T47D (cell line): ENCODE measurements at places on chromosomes 6 and 20.

- DNase-seq = no peak
Observed at GRCh38 chr6:19705606-19706005, 131.6 kb upstream of the ID4 start.

DNA sequence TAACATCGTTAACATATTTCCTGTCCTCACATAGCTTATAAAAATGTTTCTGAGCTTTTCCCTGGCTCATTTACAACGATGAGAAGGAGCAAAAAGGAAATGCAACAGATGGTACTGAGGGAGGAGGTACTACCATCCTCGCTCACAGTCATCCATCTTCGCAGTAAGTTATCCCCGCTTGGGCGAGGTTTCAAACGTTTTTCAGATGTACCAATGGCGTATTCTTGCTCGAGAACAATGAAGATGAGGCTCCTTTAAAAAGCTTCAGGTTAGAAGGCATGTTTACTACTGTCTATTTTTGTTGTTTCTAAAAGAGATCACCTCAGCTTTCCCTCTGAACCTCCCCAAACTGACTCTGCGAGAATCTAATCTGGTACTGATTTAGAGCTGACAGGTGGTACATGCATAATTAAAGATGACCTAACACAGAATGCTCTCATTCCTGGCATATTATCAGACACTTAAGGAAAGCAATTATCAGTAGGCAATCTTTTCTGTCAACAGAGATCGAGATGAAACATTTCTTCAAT lies 178.7 kb downstream of the GJA10 start:
- no peak for DNase-seq

GRCh38 chr6:118864341-118865099 lies 29.4 kb upstream of the ASF1A start:
- peak; percentile 36 for DNase-seq

DNA sequence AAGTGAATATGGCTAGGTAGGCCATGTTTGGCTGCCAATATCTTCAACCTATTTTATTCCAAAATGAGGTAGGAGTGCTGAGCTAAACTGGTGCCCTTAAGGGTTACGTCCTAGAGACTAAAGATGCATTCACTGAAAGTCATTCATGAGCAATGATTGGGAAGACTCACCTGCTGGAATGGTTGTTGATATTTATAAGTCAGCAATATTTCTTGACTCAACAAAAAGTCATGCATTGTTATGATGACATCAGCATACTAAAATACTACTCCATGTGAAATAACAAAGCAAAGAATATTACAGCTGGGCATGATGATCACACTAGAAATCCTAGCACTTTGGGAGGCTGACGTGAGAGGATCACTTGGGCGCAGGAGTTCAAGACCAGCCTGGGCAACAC lies 17.6 kb upstream of the NUP153 start:
- no peak for DNase-seq

DNA sequence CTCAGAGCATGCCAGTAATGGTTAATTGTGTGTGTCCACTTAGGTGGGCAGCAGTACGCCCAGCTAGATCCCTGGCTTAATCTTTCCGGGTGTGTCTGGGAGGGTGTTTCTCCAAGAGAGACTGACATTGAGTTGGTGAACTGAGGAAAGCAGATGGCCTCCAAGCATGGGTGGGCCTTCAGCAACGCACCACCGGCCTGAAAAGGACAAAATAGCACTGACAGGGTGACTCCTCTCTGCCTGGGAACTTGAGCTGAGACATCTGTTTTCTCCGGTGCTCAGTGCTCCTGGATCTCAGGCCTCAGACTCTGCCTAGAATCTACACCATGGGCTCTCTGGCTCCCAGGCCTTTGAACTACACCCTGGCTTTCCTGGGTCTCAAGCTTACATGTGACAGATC lies 43.2 kb downstream of the C6orf118 start:
- DNase-seq = no peak

GRCh38 chr6:71299541-71300470 lies 11.2 kb downstream of the OGFRL1 start:
- DNase-seq = no peak
